ENCODE measurements at places on chromosomes 3 and 15.

- DNase-seq, result no peak
Measured at GRCh38 chr3:11080492-11080891, 73.8 kb upstream of the HRH1 start.

DNA sequence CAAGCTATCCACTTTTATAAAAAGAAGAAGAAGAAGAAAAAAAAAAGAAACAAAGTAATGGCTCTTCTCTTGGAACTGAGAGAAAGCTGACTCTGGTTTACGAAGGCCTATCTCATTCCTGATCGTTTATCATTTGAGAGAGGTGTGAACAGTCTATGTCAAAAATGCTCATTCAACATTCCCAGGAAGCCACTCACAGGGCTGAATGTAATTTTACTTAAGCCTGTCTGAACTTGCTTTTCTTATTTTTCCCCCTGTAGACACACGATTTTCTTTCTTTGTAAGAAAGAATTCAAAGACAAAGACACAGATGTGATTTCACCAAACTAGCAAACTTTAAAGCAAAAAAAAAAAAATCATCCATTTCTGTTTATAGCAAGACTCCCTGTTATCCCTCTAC is 805.8 kb downstream of the FHIT start:
- DNase-seq, result no peak

DNA sequence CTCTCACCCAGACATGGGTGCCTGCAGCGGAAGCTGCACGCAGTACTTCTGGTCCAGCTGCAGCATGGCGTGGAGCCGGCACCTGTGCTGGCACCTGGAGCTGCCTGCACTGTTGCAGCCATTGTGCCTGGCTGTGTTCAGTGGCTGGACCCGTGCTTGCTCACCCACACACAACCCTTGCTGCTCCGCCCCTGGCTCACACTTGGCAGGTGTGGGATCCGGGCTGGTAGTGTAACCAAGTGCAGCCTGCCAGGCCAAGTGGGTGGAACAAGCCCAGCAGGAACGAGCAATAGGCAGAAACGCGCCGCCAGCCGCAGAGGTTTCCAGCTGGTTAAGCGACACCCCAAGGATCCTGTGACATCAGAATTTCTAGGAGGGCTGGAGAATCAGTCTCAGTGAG is 11.2 kb upstream of the SCAPER start:
- no peak for DNase-seq

DNA sequence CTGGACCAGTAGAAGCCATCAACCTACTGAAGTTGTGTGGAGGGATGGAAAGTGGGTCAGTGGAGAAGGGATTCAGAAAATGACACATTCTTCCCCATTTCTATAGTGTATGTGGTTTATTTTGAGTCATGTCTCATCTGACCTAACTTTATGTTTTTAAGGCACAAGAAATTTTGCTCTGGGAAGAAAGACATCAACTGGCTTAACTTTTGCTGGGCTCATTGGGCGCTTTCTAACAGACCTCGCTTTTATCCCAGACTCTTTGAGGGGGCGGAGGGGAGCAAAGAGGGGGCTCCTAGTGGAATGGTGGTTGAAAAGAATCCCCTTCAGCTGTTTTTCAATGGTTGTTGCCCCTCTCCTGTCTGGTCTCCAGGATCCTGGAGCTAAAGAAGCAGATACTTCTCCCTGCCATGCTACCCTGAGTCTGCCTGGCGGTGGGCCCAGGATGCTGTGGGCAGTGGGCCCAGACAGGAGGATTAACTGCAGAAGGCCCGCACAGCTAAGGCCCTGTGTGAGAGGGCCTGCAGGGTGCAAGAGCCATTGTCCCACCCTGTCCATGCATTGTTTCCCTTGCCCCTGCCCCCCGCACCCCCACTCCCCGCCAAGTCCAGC is 14.5 kb downstream of the CSRNP1 start:
- no peak for DNase-seq

- no peak for DNase-seq
Measured at GRCh38 chr3:64163755-64164148, 61.5 kb downstream of the PRICKLE2 start.
